Umbilical cord (tissue), 2 donors: ENCODE measurements at places on chromosomes 7 and 10. TPM values are rescaled to one million over a fixed set of nuclear protein-coding genes. Genes with fewer than 3 reads are reported as not detected.

Gene ELAPOR2
- total RNA-seq: 9.4 TPM

Gene RARRES2
- 62.1 TPM for total RNA-seq

Gene OSBPL3
- 24.6 TPM for total RNA-seq

Gene FAM241B
- total RNA-seq: not detected

Gene CRYGN
- total RNA-seq: not detected

Gene ITGB8
- total RNA-seq: 51.3 TPM
